Dorsolateral prefrontal cortex (tissue), 122 donors: ENCODE measurements at places on chromosomes 1 and 21.

DNA sequence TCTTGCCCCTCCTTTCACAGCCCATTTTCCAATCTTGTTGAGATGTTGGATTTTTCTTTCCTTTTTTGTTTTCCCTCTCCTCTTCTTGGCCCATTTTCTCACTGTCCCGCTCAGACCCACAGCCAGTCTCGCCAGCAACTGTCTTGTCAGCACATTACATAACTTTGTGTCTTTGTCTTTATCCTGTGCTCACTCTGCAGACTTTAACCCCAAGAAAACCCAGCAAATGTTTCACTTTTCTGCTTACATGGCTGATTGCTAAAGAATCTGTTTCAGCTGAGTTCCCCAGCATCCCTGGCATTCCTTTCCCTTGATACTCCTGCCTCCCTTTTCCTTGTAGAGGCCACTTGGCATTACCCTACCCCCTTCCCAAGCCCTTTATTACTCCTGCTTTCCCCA lies 74.6 kb downstream of the ZNF648 start:
- no peak for DNase-seq

- peak; percentile 58 for DNase-seq
Observed at GRCh38 chr1:7942214-7942921, 1.7 kb upstream of the TNFRSF9 start.

GRCh38 chr21:34986561-34987500 lies 62.3 kb downstream of the RUNX1 start:
- no peak for DNase-seq

DNA sequence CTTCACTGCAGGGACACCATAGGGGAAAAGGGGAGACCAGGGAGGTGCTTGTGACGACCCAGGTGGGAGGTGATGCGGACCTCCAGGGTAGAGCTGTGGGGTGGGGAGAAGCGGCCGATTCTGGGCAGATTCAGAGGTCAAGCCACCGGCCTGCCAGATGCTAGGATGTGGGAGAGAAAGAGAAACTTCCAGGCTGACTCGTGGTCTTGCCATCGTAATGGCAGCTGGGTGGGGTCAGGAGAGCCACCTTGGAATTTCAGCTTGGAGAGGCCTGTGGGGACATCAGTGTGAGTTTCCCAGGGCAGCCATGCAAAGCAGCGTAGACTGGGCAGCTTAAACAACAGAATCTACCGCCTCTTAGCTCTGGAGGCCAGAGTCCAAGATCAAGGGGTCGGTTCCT lies 258.0 kb upstream of the VAMP3 start:
- DNase-seq, result no peak

- DNase-seq, result no peak
Observed at GRCh38 chr1:66617362-66618184, 83.6 kb downstream of the SGIP1 start.

DNA sequence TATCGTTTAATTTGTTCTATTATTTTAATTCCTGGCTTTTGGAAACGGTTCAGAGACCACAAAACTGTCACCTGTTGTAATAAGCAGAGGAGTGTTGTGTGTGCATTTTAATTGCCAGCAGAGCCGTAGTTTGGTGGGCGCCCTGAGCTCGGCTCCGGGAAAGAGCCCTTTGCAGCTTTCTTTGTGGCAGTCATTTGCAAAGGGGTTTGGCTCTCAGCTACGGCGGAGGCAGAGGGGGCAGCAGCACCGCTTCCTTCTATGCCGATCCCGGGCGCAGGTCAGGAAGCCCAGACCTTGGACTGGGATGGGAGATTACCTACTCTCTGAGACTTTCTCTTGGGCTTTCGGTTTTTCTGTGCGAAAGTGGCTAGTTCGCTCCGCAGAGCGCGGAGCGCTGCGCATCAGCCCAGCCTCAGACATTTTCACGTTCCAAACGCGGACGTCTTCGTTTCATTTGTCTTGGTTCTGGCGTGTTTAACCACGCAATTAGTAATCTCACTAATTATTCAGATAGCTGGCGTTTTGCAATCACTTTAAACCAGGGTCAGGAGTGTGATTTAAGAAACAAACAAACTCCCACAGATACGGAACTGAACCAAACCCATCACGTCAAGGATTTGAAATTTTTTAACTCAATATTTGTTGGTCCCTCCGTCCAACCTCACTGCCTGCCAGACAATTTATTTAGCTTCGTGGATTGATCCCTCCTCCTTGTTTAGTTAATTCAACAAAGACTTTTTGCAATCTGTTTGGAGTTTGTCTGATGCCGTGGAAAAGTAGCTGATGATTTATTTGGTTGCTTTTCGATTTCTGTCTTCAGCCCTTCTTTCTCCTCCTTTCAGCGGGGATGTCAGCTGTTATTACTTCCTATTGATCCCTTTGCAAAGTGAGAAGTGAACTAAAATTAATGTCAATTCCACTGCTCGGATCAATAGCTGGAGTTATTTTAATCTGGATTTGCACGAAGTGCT lies 3.9 kb downstream of the RNF220 start:
- DNase-seq, result no peak

GRCh38 chr1:232562855-232563510 lies 67.0 kb downstream of the SIPA1L2 start:
- no peak for DNase-seq

DNA sequence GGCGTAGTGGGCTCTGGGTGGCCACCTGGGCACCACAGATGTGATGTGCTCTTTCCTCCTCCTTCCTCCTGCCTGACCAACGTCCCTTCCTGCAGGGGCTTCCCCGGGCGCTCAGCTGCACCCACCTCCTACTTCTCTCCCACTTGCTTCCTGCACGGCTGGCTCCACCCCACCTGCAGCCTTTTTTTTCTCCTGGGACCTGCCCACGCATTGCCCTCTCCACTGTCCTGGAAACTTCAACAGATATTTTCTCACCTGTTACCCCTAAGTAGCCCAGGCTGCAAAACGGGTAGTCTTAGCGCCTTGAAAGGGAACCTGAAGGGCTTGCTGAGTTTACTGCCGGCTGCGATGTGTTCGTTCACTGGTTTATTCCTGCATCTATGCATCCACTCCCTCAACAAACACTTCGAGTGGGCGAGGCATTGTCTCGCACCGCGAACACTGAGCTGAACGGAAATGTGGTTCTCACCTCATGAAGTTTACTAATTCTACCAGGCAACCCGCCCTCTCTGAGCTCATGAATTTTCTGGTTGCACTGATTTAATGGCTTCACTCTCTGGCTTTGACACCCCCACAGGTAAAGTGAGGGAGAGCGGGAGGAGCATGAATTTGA lies 23.6 kb downstream of the ZBTB18 start:
- DNase-seq, result no peak

GRCh38 chr1:22045604-22046228 lies 6.8 kb upstream of the CDC42 start:
- DNase-seq, result no peak

- no peak for DNase-seq
Observed at GRCh38 chr1:224852901-224853568, 76.4 kb upstream of the DNAH14 start.

GRCh38 chr1:31924839-31925238 lies 13.3 kb downstream of the PTP4A2 start:
- DNase-seq, result no peak

DNA sequence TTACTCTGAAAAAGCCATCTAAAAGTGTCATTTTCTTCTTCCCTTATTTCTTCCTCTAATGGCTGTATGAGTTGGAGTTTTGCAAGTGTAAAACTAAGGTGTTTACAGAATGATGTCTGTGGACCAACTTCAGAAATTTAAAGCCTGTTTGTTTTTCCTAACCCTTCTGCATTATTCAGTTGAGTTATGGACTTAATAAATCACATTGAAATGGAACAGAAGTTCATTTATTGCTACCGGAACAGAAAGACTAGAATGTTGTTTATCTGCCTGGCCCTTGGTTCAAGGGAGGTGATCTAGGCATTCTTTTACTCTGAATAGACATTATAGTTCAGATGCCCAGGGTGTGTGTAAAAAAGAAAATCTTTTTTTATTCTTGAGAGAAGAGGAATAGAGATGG lies 24.8 kb downstream of the SYT14 start:
- no peak for DNase-seq

GRCh38 chr21:44872323-44872648 lies 1.2 kb downstream of the PTTG1IP start:
- DNase-seq, result no peak

- DNase-seq, result no peak
Observed at GRCh38 chr1:88001460-88001859, 672.8 kb downstream of the LMO4 start.

GRCh38 chr1:17091252-17091651 lies 28.0 kb downstream of the PADI2 start:
- no peak for DNase-seq

DNA sequence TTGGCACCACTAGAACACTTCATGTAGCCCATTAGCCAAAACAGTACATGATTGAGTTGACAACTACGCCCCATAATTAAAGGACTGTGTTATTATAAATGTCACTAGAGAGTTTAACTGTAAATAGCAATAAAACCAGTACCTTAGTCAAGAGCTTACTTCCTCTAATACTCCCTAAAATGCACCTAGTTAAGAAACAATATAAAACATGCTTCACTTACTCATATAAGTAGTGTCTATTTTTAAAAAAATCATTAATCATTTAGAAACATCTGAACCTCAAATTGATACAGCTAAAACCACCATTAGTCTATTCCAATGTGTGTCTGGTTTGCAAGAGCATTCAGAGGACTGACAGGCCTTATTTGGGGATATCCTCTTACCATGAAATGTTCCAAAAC lies 25.3 kb downstream of the PTP4A2 start:
- DNase-seq, result no peak

- DNase-seq, result no peak
Observed at GRCh38 chr1:66495495-66495894, 38.5 kb upstream of the SGIP1 start.

- DNase-seq, result no peak
Observed at GRCh38 chr1:205581321-205581980, 50.4 kb downstream of the ELK4 start.

DNA sequence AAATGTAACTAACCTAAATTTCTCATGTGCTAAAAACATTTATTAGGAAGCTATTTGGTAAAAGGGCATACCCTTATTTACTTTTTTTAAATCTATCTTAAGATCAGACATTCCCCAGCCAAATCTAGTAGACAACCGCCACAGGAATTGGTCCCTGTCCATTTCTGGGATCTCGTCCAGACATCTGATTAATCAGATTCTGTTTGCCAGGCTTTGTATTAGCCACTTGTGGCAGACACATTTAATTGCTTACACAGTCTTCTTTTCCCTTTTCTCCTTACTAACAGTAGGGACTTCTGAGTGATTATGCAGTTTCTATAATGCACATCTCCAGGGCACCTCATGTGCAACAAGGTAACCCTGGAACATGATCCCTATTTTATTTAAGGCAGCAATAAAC lies 449.0 kb upstream of the RGS18 start:
- no peak for DNase-seq

- no peak for DNase-seq
Observed at GRCh38 chr1:6059866-6060265, 14.2 kb downstream of the KCNAB2 start.

- no peak for DNase-seq
Observed at GRCh38 chr1:42807056-42807668, 9.8 kb upstream of the ERMAP start.

GRCh38 chr21:31921079-31921478 lies 48.3 kb downstream of the HUNK start:
- DNase-seq, result no peak

DNA sequence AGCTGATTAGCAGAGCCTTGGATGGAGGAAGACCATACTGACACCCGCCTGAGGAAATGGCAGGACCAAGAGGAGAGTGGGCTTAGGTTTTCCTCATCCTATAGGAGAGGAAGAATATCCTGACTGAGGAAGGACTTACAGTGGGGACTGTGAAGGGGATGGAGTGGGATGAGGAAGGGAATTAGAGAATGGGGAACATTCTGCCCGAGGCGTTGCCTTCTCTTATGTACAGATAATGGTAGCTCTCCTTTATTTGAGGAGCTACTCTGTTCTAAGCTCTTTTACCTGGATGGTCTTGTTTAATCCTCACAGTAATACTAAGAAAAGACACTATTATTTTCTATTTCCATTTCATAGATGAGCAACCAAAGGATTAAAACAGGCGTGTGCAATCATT lies 56.0 kb downstream of the OLFML3 start:
- DNase-seq, result no peak

DNA sequence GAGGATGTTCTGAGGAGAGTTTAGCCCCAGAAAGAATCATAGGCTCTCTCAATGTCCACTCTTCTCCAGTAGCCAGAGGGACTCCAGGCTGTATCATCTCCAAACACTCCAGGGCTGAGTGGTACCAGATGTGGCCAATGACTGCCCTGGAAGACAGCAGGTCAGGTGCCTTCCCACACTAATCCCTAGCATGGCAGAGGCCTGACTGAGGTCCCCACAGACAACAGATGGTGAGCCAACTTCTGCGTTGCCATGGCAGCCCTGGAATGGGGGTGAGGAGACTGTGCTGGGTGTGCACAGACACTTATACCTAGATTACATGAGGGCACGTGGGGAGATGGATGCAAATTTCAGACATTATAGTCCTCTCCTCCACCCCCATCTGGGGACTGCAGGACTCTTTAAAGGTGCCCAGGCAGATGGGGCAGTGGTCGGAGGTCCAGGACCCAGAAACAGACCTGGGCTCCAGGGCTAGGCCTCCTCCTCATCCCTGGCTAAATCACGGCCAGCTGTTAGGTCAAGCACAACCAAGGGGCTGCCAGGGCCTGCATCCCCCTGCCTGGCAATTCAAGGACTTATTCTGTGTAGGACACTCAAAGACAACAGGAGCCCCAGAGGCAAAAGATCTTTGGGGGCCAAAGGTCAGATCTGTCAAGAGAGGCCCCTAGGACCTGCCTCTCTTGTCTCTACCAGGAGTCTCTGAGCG lies 42.9 kb downstream of the CAMK2N1 start:
- no peak for DNase-seq

DNA sequence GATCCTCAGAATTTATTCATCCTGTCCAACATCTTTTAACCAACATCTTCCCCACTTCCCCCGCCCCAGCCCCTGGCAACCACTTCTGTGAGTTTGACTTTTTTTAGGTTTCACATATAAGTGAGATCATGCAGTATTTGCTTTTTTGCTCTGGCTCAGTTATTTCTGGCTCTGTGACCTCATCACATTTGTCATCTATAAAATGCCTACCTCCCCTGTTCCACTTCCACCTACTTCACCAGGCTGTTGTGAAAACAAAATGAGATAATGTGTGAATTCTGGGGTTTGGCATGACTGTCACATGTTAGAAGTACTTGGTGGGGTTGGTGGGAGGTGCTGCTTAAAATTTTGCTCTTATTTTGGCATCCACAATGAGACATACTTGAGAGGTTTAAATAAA lies 18.4 kb downstream of the HHAT start:
- peak; percentile 53 for DNase-seq

DNA sequence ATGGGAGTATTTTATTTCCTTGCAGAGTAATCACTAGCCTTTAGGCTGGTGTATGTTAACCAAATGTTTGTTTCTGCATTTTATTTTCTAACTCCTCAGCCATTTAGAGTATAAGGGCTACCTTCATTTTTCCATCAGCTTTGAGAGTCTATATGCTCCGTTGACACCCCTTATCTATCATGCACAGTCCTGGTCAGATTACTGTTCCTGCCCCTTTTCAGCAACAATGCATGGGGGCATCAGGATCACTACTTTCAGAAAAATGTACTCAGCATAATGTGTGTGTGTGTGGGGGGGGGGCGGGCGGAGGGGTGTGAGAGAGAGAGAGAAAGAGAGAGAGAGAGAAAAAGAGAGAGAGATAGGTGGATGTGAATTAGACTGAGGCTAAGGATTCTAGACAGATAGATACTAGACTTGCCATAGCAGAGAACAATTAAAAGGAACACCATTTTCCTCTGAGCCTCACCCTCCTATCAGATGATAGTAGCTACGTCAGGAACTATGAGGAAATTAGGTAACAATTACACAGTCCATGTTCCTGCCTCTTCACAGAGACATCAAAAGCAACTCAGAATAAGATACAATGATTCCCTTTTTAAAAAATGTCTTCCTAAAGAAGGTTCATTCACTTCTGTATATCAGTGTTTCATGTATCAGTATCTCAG lies 40.8 kb downstream of the FCER1A start:
- DNase-seq, result no peak
